Activated CD4-positive, alpha-beta T cell treated with anti-CD3 and anti-CD28 coated beads, Interleukin-2, amount 50 U/mL, for 4 hours (primary cell): ENCODE measurements at places on chromosomes 7 and 10.

DNA sequence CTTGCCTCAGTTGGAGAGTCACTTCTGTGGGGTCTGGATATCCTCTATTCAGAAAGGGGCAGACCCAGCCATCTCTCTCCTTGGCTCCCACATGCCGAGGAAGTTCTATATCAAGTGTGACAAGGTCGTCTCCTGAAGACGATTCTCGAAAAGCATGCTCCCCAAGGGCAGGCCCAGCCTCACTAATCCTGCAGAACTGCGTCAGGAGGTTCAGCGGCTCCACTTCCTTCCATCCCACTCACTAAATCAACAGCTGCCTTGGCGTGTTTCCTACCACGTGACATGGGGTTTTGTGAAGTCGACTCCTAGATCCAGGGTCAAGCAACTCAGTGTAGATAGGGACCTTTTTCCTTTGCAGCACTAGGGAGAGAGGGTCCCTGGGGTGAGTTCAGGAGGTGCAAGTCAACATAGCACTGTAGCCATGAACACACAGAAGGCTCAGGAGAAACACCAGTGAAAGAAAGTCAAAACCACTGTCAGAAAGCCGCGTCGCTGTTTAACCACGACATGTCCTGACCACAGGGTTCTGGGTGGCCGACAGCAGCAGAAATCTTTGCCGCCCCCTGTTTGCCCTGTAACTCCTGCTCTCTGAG lies 156.4 kb downstream of the PRPF18 start:
- DNase-seq: no peak

GRCh38 chr10:89426230-89426868 lies 12.0 kb downstream of the IFIT5 start:
- DNase-seq: no peak

GRCh38 chr10:132169766-132170560 lies 16.8 kb upstream of the DPYSL4 start:
- no peak for DNase-seq

DNA sequence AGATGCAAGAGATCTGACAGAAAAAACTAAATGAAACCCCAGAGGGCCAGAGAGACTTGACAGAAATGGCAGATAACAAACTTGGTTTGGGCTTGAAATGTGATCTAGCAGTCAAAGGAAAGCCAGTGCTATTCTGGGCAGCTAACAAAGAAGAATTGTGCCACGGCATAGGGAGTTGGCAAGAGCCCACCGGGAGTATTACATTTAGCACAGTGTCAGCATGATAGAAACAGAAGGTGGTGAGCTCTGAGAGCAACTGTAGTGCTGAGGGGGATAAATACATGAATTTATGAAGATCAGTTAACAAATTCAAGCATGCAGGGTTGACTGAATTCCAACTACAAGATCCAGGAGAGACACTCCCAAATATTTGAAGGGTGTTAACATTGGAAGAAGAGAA lies 91.1 kb downstream of the AHCYL2 start:
- no peak for DNase-seq

DNA sequence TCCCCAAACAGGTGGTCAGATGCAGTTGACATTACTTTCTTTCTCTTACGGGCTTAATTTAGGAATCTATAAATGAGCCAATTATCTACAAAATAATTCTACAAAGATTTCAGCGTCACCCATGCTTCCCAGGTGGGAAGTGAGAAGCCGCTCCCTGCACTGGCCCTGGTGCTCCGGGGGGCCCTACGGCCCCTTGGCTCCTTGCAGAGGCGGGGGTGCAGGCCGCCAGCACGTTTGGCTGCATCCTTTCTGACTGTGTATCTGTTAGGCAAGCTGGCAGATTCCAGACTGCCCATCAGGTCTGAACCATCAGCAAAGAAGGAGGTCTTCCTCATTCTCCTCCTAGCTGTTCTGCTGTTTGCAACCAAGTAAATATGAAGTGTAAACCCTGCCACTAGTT lies 16.3 kb downstream of the VWC2 start:
- DNase-seq: no peak

DNA sequence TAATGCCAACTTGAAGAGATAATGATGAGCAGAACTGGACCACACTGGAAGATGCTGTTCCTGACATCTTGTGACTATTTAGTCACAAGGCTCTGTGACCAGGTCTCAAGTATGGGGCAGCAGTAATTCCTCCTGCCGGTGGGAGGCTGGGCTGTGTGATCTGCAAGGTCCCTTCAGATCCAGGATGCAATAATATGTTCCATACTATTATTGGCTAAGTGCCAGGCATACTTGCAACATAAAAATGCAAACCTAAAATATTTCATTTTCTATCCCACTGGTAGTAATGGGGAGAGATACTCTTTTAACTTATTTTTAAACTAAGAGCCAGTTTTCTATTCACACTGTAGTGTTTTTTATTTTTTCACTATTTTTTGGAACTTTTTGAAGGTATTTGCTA lies 171.5 kb downstream of the CYP26A1 start:
- DNase-seq: no peak

DNA sequence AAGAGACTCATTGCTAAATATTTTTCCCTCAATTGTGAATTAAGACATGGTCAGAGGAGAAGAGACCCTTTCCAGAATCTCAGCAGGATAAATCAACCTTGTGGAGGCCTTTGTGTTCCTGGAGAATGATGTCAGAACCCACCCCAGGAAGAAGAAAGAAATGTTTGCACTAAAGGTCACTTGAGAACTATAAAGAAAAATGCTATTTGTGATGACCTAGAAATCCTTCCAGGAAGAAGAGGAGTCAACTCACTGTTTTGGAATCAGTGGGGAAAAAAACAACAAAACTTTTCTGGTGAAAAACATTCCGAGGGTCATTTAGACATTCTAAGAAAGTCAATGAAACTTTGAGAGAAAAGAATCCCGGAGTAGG lies 129.1 kb upstream of the ANKRD1 start:
- DNase-seq: no peak

- no peak for DNase-seq
Measured at GRCh38 chr7:36015733-36016132, 137.3 kb upstream of the EEPD1 start.

GRCh38 chr10:112390125-112390703 lies 16.3 kb downstream of the ACSL5 start:
- DNase-seq: no peak

DNA sequence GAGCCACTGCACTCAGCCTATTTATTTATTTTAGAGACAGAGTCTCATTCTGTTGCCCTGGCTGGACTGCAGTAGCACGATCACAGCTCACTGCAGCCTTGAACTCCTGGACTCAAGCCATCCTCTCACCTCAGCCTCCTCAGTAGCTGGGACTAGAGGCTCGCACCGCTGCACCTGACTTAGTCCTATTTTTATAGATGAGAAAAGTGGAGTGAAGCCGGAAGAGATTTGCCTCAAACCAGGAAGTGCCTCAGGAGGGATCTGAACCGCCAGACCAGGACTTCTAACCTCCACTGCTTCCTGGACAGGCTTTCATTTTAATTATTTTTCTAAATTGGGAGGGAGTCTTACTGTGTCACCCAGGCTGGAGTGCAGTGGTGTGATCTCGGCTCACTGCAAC lies 17.5 kb upstream of the CLIP2 start:
- no peak for DNase-seq

DNA sequence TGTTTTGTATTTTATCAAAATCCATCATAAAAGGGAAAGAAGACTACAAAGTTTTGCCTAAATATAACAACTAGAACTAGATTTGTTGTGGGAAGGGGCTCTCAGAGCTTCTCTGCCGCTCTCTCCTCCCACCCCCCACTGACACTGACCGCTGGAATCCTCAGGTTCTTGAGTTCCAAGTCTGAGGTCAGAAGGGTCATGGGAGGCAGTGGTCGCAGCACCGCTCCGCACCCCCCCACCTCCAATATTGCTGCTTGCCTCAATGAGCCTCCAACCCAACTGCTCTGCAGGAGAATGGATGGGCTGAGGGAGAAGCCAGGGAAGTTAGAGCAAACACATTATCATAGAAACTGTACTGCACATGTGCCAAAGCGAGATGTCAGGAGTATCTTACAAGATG lies 359.4 kb downstream of the GRID1 start:
- DNase-seq: no peak

DNA sequence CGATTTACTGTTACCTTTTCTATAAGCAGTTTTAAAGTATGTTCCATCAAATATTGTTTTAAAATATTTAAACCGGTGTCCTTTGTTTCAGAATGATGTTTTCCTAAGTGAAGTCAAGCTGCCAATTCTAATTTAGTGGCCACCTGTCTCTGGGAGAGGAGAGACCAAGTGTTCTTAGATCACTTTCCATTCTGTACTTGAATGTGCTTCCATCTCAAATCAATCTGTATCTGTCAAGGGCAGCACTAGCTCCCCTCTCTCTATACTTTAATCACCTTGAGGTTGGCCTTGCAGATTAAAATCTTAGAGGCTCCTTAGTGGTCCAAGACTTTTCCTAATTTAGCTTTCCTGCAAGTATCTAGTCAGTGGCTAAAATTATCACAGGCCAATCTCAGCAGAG lies 49.6 kb downstream of the LGI1 start:
- DNase-seq: no peak

- DNase-seq: no peak
Measured at GRCh38 chr10:68955355-68955831, 577 bp upstream of the DDX21 start.

GRCh38 chr7:103009466-103010185 lies 65.0 kb downstream of the FBXL13 start:
- DNase-seq: no peak

- DNase-seq: no peak
Measured at GRCh38 chr10:132566892-132567291, 29.3 kb downstream of the INPP5A start.

DNA sequence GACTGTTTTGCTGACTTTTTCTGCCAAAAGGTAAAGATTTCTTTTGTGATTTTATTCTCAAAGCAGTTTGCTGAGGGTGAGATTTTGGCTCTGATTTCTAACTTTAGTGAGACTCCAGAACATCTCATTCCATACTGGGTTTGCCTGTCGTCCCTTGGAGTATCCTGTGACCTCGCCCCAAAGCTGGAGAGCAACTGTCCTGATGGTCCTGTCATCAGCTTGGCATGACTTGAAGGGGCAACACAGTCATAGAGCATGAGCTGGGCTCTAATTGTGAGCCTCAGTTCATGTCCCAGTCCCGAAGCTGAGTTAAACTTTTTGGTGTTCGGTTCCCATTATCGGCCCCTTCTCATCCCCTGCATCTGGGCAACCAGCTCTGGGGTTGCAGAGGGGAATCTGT lies 23.4 kb downstream of the C10orf90 start:
- DNase-seq: no peak

- DNase-seq: no peak
Measured at GRCh38 chr7:29197916-29198315, 3.3 kb downstream of the CHN2 start.

DNA sequence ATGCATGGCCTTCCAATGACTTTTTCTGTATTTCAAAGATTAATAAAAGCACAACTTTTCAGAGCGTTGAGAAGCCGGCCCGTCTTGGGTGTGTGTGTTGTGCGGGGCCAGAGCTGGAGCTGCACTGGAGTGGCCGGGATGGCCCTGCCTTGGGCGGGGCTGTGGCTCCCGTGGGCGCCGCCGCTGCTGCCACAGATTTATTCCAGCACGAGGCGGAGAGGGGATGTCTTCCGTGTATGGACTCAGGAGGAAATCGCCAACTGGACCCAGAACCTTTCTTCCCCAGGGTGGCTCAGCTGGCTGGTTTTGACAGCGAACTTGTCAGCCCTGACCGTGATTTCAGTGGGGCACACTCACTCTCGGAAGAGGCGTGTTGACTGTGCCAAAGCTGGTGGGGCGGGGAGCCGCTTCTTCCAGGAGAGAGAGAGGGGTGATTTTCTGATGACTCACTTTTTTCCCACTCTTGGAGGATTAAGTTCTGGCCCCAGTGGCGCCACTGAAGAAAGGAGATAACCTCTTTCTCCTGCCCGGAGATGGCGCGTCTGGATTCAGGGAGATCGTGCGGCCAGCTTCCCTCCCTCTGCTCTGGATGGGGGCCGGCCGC lies 72.4 kb downstream of the DNAJB6 start:
- DNase-seq: no peak

DNA sequence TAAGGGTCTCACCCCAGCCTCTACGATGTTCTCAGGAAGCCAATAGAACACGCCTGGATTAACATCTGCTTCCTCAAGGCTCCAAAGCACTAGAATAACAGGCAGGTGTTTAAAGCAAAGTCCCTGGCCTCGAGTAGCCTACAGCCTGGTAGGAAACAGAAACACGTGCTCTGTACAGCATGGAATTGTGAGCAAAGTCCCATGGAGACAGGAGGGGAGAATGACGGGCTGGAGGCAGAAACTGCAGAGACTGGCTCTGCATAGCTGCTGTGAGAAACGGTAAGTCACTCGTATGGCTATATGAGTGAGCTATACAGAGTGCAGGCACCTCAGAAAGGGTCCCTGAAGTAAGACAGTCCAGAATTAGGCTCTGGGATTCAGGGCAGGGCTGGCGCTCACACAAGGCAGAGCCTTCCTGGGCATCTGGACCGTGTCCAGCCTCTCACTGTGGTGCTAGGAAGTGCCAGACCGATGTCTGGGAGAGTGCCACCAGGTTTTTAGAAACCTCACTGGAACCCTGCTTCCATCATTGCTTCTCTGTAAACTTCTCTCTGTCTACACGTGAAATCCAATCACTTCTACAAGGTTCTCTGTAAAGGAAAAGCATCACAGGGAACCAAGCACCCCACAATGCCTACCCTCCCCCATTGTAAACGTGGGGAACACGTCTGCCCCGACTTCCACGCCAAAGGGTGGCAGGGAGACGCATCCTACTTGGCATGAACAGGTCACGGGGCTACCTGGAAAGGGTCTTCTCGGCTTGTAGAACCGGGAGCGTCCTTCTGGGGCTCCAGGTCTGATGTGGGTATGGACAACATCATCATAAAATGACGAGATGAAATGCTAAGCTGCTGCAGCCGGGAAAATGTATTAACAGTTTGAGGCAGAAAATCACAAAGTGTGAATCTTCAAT lies 38.8 kb upstream of the SHH start:
- no peak for DNase-seq

DNA sequence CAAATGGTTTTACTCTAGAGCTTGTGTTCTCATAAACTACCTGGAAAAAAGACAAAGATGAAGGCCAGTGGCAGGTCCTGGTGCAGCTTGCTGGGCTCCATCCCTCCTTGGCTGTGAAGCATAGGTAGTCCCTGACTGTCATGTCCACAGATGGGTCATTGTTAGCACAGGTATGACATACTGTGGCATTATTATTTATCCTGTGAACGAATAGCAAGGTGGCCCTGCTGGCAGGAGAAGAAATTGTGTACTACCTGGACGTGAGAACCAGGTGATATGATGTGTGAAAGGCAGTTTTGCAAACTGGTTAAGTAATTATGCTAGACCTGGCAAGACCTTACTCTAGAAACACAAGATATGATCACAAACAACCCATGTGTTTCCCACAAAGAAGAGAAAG lies 63.9 kb downstream of the CCDC71L start:
- DNase-seq: no peak

DNA sequence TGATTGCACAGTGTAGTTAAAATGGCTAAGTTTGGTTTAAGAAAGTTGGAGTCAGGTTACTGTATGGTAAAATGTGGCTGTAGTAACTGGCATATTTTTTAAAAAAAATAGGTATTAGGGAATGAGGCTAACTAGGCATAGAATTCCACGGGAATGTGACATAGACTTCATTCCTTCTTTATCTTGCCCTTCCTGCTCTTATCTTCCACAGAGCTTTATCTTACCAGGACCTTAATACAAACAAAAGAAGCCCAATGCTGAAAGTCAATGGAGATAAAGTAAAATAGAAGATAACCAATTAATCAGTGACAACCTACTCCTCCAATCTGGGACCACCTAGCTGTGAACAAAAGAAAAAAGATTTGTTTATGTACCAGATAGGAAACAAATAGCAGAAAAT lies 58.1 kb downstream of the TET1 start:
- DNase-seq: no peak
